Right renal cortex interstitium (tissue), 3 donors: ENCODE measurements at places on chromosomes 1 and 21.

GRCh38 chr1:10070206-10070605, 37.4 kb downstream of the UBE4B start:
- DNase-seq, result no peak

DNA sequence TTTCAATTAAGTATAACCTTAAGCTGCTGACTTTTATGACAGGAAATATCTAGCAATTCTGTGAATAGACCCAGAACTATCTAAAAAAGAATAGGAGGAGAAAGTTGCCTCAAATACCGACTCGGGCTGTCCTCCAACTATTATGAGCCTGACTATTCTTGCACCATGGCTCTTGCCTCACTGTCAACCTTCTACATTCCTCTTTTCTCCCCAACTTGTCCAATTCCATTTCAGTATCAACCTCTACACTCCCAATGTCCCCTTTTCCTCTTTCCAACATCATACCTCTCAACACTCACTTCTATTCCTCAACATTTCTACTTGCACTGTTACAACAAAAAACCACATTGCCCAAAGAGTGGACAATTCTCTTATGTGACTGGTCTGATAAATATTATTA, 2.3 kb downstream of the ZZZ3 start:
- DNase-seq, result no peak

- DNase-seq, result no peak
These were observed 87.5 kb upstream of the RHOU start for GRCh38 chr1:228647523-228648444.

DNA sequence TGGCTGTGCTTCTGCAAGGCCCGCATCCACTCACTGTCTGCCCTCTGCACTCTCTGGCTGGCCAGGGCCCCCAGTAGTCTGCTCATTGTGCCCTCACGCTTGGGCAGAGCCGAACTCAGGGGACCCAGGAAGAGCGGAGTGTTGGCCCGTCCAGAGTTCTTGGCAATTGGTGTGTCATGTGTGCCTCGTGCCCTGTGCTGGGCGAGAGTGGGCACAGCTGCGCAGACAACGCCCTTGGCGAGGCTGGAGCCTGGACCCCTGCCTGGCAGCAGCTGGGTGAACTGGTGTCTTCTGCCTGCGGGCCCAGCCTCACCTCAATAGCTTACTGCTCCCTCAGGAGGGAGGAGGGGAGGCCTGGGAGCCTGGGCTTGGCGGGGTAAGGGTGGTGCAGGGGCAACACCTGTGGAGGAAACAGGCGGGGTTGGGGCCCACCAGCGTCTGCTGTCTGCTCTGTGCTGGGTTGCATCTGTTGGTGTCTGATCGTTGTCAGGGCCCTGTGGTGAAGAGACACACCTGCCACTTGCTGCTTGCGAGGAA, 2.1 kb downstream of the GUK1 start:
- no peak for DNase-seq

- no peak for DNase-seq
These were observed 128.1 kb downstream of the SIPA1L2 start for GRCh38 chr1:232501854-232502253.

DNA sequence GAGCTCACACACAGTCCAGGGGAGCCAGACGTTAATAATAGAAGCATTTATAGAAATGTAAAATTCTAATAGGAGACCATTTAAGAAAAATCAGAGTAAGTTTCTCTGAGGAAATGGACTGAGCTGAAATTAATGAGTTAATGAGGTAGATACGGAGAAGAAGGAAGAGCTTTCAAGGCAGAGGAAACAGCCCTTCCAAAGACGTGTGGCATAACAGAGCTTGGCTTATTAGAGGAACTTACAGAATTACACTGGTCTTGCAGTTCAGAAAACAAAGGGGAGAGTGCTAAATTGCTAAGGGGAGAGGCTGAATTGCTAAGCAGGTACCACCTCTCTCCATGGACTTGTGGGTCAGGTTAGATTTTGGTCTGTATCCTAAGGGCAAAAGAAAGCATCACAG, 8.2 kb upstream of the PIGK start:
- no peak for DNase-seq

DNA sequence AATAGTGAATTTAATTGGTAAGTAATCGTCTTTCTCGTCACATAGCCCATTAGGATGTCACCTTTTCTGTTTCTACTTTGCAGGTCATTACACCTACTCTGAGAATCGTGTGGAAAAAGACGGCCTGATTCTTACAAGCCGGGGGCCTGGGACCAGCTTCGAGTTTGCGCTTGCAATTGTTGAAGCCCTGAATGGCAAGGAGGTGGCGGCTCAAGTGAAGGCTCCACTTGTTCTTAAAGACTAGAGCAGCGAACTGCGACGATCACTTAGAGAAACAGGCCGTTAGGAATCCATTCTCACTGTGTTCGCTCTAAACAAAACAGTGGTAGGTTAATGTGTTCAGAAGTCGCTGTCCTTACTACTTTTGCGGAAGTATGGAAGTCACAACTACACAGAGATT, 23.3 kb downstream of the PARK7 start:
- DNase-seq, result no peak

DNA sequence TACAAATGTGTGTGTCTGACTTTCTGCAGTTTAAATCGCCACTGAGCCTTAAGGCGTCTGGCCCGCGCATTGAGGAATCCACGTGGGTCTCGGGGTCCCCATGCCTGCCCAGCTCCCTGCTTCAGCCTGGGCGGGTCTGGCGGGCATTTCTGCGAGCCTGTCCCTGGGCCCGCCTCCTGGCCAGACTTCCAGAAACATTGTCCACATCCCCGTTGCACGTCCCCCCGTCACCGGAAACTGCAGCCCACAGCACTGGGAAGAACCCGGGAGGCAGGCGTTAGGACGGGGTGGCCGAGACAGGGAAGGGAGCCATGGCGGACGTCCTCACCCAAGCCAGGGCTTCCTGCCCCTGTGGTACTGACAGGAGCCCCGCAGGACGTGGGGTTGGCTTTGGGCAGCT, 113.1 kb upstream of the COL6A1 start:
- no peak for DNase-seq

GRCh38 chr1:17916702-17917101, 161.6 kb downstream of the ACTL8 start:
- no peak for DNase-seq

DNA sequence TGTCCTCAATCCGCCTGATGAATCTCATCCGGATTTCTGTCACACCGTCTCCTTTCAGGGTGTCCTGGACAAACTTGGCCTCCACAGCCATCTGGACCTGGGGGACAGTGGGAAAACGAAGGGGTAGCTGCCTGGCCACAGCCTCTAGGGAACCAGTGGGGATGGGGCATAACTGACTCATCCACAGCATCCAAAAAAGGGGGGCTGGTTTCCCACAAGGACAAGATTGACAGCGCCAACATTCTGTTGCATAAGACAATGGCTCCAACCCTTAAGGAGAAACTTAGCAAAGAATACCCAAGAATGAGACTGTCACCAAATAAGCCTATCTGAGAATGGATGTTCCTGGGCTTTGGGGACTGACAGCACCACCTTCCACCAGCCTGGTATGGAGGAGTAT, 12.1 kb downstream of the TRAPPC3 start:
- no peak for DNase-seq

- DNase-seq, result no peak
These were observed 8.9 kb upstream of the PCBP3 start for GRCh38 chr21:45634511-45635183.

DNA sequence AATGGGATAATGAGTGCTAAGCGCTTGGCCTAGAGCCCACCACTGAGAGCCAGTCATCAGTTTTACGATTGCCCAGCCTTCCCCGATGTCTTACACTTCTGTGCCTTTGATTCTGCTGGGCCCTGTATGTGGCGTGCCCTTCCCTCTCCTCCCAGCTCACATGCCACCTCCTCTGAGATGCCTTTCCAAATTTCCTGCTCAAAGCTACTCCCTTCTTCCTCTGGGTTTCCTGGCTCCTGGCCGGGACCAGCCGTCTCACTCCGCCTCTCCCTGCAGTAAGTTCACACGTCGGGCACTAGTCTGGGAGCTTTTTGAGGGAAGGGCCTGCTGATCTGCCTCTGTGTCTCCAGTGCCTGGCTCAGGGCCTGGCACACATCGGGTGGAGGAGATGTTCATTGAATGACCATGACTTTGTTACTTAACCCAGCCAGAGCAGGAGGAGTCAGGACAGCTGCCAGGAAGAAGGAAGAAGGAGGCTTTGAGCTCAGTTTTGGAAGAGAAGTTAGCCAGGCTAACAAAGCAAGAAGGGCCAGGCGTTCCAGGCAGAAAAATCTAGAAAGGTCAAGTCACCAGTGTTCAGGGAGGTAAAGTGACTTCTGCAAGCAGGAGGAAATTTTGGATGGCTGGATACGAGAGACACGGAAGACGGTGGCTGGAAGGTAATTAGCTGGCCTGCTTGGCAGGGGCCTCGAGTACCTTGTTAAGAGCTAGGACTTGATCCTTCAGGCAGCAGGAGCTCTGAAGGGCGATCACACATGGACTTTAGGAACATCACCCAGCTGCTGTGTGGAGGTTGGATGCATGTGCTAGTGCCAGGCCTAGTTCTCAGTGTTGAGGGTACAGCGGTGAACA, 63.6 kb downstream of the EPHB2 start:
- no peak for DNase-seq

- DNase-seq, result no peak
These were observed 4.1 kb downstream of the TEX38 start for GRCh38 chr1:46675549-46676314.

- no peak for DNase-seq
These were observed 55.8 kb downstream of the IARS2 start for GRCh38 chr1:220149742-220150141.

DNA sequence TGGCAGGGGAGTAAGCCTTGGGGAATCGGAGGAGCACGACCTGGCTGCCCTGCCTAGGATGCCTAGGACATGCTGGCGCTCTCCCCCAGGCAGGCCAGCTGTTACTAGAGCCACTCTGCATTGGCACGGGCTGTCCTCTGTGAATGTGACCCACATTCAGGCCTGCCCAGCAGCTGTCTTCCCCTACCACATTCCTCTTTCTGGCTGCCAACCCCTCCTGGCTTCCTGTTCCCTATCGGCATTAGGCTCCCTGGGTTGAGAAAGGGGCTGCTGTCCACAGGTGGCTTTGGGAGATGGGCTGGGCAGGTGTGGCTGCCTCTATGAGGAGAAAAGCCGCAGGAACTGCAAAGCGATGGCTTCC, 2.3 kb upstream of the NFASC start:
- no peak for DNase-seq
